IMR-90 (cell line): ENCODE measurements at places on chromosomes 5 and 9. TPM values are rescaled to one million over a fixed set of nuclear protein-coding genes. Genes with fewer than 3 reads are reported as not detected.
A peak's percentile ranks its signal among the peaks of the same experiment; 100 is the strongest.

Gene SPATA31D3
- total RNA-seq = not detected in 2 replicates

DNA sequence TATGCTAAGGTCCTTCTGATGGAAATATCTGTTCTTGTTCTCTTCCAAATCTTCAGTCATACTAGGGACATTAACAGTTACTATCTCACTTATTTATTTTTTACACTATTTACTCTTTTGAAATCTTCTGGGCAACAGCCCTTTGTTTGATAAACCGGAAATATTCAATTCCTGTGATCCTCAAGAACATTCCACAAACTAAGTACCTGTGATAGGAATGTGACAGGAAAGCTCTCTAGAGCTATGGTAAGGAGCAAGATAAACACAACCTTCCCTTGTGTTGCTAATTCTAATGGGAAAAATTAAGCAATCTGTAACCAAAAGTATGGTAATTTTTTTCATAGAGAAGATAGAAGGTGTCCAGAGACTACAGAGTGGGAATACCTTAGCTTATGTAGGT lies 22.0 kb upstream of the ANKRD34B start:
- DNase-seq = no peak

DNA sequence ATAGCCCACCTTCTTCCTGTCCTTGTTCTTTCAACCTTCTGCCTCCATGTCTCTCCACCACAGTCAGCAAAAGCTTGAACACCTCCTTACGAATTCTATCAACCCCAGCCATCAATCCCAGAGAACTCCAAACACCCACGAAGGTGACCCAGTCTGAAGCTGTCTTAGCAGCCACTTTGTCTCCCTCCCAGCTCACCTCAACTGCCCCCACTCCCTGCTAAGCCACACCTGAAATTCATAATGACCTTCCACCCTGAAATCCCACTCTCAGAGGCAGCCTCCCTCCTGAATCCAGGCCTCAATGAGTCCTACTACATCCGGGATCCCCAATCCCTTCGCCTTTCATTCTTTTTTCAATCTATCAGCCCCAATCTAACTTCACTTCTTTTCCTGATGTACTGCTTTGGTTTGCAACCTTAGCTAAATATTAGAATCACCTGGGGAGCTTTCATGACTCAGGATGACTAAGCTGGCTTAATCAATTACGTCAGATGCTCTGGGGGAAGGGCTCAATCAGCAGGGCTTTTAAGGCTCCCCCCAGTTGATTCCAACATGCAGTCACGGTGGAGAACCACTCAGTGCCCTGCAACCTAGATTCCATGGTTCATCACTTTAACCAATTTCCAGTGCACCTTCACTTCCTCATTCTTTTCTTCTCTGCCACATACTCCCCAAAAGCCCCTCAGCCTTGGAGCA lies 32.2 kb downstream of the BHMT start:
- DNase-seq = peak; percentile 34

DNA sequence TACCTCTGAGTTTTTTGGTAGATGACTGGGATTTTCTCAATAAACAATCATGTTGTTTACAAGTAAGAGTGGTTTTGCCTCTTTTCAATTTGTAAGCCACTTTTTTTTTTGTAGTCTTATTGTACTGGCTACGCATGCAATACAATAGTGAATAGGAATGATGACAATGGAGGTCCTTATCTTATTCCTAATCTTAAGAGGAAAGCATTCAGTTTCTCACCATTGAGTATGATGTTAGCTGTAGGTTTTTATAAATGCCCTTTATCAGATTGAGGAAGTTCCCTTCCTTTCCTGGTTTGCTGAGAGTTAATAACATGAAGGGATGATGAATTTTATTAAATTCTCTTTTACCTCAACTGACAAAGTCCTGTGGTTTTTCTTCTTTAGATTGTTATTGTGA lies 155.2 kb downstream of the ADAMTSL1 start:
- no peak for DNase-seq

DNA sequence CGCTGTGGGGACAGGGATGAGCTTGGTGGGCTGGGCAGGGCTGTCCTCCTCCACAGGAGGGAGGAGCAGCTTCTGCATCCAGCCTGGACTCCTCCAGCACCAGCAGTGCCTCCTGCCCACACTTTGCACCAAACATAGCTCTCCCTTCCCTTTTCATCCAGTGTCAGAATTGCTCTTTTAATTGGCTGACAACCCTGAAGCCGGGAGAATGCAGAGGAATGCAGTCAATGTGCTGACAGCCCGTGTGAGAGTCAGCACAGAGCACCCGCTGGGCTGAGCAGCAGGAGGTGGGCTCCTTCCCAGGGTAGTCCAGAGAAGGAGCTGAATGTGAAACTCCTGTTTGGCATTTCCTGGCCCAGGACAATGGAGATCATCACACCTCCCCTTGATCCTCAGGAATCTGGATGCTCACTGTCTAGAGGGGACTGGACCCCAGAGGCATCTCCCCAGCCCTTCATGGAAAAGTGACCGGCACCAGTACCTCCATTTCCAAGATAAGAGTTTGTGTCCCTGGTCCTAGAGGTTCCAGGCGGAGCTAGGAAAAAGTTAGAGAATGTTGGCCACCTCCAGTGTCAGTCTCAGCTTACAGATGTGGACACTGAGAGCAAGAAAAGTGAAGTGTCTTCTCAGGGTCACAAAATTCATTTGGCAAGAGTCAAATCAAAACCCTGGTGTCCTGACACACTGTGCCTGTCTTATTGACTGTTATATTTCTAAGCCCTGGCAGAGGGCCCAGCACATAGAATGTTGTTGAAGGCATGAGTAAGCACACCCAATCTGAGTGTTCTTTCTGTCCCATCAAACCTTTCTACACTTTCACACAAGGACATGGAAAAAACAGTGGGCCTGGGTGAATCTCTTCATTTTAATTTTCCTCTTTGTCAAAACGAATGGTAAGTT lies 202.1 kb downstream of the SNX18 start:
- peak; percentile 81 for DNase-seq

Gene FOXD1
- total RNA-seq = 3.2 and 6.4 TPM in 2 replicates

- no peak for DNase-seq
These were observed 78.3 kb upstream of the HCN1 start for GRCh38 chr5:45774528-45774927.

Gene DMRT3
- total RNA-seq = not detected in 2 replicates

DNA sequence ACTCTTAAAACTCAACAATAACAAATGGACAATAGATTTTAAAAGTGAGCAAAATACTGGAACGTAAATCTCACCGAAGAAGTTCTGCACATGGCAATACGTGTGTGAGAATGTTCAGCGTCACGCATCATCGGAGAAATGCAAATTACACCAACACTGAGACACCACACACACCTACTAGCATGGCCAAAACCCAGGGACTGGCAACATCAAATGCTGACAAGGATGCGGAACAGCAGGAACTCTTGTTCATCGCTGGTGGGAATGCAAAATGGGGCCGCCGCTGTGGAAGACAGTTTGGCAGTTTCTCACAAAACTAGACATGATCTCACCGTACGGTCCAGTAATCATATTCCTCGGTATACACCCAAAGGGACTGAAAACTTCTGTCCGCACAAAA lies 21.6 kb upstream of the CLPTM1L start:
- no peak for DNase-seq

DNA sequence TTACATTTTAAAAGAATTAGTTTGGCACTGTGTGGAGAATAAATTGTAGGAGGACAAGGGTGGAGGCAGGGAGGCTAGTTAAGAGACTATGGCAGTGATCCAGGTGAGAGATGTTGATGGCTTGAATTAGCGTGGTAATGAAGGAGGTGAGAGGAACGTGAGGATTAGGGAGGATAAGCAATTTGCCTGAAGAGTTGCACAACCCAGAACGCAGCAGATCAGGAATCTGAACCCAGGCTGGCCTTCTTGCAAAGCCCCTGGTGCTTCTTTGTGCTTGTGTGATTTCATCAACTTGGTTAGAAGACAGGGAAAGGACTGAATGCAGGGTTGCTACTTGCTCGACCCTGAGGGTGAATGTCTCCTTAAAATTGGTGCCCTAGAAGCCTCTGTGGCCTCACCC lies 6.9 kb upstream of the SCAMP1 start:
- DNase-seq = no peak

Gene TMEM215
- not detected in 2 replicates for total RNA-seq

DNA sequence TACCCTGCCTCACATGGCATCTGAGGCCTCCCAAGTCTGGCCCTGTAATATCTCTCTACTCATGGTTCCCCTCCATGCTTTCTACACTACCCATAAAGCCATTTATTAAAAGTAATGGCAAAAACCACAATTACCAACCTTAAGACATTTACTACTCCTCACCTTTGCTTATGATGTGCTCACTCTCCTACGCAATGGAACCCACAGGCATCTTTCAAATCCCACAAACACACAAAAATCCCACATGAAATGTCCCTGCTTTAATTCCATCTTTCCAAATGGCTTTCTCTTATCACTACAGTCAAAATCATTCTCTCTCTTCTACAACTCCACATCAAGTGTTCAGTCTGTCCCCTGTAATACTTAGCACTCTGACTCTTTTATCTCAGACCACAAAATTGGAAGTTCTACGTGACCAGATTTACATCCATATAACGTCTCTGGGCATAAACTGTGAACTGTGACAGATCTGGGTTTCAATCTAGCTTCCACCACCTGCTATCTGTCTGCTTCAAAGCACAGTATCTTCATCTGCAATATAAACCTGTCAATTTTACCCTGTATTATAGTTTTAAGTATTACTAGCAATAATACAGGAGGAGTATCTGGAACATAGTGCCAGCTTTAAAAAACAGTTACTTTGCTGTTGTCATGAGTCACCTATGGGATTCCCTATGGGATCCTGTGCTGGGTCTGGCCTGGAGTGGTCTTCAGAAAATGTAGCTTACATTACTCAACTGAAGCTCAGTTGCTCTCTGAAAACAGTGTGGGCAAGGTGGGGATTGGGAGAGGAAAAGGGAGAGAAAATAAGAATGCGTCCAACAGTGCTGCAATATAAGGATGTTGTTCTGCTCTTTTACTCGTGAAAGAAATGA lies 137.1 kb upstream of the TRIM32 start:
- peak; percentile 14 for DNase-seq

Gene NTRK2
- total RNA-seq = under 0.01 TPM in 1 of 2 replicates, not detected in the other

DNA sequence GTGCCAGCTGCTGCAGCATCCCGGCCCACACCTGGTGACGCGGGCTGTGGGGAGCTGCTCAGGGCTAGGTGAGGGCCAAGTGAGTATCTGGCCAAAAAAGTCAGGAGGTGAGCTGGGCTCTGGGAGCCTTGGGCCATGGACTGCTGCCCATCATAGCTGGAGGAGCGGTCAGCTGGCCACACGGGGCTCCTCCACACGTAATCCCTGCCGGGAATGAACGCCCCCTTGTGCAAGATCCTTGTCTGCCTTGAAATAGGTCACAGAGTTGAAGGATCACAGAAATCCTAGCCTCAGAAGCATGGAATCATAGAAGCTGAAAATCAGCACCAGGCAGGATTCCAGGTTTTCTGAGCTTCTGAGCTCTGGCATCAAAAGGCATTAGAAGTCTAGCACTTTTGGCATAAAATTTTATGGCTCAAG lies 16.8 kb upstream of the COL27A1 start:
- no peak for DNase-seq

Gene ANKRD31
- total RNA-seq = under 0.01 TPM in 2 replicates

DNA sequence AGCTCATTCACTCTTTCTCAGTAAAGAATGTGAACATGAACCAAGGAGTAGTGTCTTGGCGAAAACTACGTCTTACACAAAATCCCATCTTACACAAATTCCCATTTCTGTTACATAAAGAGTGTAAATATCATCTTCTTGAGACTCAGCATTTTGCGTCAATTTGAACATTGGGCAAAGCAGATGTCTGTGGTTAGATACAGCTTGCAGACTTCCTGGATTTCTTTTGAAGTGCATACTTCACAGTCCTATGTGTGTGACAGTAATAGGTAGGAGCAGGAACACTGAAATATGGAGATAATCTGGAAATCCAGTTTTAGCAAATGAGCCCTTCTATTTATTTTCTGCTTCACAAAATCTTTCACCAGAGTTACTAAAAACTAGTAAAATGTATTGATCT lies 58.8 kb downstream of the C6 start:
- DNase-seq = no peak

DNA sequence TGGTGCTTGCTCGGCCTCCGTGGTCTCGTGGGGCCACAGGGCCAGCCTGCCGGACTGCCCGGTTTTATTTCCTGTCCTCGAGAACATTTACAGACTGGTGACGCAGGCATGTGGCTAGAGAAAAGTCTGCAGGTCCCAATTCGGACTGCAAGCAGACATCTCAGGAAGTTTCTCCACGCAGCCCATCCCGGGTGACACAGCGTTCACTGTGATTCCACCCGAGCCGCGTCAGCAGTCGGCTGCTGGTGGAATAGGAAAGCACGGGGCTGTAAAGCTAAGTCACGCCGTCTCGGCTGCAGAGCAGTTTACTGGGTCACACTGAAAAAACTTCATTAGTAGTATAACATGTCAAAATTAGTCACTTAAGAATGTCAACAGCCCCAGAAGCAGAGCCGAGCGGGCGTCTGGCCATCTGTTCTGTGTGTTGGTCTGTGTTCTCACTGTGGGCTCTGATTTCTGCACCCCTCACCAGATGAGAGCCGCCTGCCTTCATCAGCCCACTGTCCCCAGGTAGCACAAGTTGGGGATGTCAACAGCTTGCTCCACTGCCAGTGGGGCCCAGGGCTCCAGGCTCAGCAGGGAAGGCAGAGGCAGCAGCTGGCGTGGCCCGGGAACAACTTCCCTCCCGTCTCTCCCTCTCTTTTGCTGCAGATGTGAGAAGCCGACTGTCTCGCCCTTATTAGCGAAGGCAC lies 363.7 kb downstream of the IRX2 start:
- no peak for DNase-seq

Gene BSPRY
- not detected in 2 replicates for total RNA-seq

GRCh38 chr9:29668732-29669131 lies 2095.5 kb upstream of the C9orf72 start:
- no peak for DNase-seq

- no peak for DNase-seq
These were observed at the start of gene SMIM33 for GRCh38 chr5:139470821-139471300. Gene SMIM33, plus strand, starts transcription at chr5:139471004. Its CDS starts 118 bp downstream, at chr5:139471122.

- DNase-seq = no peak
These were observed 3.5 kb downstream of the GBA2 start for GRCh38 chr9:35745569-35745968.

DNA sequence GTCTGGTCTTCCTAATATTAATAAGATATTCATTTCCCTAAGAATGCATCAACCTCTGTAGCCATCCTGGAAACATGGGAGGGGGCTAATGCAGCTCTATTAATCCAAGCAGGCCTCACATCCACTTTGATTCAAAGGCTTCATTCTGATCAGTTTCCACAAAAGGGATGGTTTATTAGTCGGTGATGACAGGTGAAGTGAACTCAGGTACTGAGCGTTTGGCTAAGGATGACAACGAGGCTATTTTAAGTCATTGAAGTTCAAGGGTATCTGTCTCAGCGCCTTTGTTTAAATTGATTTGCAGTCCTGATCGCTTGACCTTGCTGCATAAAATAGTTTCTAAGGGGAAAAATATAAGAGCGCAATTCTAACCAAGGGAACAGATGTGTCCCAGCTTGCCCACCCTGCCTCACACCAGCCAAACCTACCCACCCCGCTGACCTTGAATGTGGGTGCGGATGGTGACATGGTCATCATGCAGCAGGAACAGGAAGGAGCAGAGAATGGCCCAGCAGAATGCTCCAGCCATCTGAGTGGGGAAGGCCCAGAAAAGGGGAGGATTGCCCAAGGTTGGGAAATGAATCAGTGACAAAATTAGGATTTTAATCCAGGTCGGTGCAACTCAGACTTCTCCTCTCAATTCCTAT lies 70.5 kb upstream of the ZNF618 start:
- no peak for DNase-seq
